ENCODE measurements at places on chromosomes 1 and 21.

DNA sequence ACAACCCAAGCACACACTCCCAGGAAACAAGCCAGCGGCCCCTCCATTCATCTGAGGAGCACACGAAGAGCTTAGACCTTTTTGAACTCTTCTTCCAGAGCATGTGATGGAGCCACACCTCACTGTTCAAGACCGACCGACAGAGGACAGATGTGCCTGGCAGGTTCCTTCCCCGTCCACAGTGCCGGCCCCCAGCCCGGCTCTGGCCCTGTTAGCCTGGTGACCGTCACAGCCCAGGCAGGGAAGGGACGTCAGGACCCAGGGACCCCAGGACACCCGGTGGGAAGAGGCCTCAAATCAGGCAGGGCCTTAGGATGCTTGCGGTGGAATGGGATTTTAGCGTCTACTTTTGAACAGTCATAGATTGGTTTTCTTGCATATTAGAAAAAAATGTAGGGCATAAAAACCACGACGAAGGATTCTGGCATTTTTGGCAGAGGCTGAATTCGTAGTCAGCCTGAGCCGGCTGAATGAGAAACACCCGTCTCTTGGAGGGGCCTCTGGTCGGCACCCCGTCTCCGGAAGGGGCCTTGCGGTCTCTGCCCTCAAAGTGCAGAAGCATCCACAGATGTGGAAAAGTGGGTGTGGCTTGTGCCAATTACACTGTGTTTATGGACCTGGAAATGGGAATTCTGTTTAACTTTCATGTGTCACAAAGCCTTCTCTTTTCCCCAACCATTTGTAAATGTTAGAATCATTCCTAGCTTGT is 79.3 kb downstream of the SIK1 start:
- DNase-seq = no peak

DNA sequence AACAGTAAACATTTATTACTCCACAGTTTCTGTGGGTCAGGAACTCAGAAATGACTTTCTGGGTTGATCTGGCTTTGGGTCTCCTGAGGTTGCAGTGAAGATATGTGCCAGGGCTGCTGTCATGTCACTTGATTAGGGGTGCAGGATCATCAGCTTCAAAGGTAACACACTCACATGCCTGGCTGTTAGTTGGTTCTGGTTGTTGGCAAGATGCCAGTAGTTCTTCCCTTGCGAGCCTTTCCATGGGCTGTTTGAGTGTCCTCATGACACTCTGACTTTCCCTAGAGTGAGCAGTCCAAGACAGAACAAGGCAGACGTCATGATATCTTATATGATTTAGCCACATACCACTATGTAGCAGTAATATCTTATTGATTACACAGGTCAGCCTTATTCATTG is 1.8 kb downstream of the SWT1 start:
- DNase-seq = no peak

- DNase-seq = no peak
Observed at GRCh38 chr1:96721053-96721415, 550 bp upstream of the PTBP2 start.

- DNase-seq = peak; percentile 42
Observed at GRCh38 chr1:2611031-2611501, 21.8 kb downstream of the MMEL1 start.

- DNase-seq = no peak
Observed at GRCh38 chr1:55384637-55385036, 169.5 kb upstream of the USP24 start.
